ENCODE measurements at places on chromosomes 5 and 9.

GRCh38 chr9:117092582-117092981 lies 322.3 kb downstream of the ASTN2 start:
- DNase-seq, result no peak

GRCh38 chr5:9401786-9402472 lies 143.9 kb downstream of the SEMA5A start:
- no peak for DNase-seq

GRCh38 chr9:99441829-99442228 lies 219.7 kb downstream of the SEC61B start:
- no peak for DNase-seq

DNA sequence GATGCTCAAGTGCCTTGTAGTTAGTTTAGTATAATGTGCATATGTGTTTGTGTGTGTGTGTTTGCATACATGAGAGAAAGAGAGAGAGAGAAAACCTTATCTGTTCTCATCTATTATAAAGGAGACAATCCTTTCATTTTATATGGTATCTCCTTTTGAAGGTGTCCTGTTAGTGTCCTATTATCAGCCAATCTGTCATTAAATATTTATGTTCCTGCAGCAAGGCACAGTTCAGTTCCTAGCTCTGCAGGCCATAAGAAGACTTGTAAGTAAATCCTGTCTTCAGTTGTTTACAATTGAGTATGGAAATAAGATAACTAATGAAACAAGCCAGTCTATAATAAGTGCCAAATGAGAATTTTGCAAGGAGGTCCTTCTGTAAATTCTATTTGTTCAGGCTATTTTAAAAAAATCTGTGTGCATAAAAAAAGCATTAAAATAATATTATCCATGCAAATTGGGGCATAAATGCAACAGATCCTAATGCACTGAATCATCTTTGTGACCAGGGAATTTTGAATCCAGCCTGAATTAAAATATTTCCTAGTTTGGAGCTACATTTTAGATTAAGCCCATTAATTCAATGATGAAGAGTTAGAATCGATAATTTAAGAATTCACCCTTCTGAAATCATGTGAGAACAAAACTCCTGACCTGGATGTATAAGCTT lies 18.1 kb downstream of the MAP1B start:
- DNase-seq, result no peak

GRCh38 chr5:36607114-36607571 lies 737 bp downstream of the SLC1A3 start:
- DNase-seq, result no peak

GRCh38 chr5:6260846-6261245 lies 117.5 kb downstream of the MED10 start:
- DNase-seq, result no peak

DNA sequence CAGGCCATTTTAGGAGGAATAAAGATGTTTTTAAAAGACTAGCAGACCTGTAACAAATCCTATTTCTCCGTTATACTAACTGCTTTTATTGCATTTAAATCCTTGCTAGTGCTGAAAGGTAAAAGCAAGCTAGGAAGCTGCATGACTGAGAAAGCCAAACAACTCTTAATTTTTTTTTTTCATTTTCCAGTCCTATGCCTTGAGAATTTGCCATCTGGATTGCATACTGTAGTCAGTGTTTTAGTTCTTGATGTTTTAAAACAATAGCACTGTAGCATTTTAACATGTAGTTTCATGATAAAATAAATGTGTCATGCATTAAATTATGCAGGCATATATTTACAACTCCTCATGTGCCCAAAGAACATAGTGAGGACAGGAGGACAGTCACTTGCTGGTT lies 108.4 kb upstream of the FGF10 start:
- no peak for DNase-seq

- no peak for DNase-seq
These were observed 9.1 kb downstream of the NDFIP1 start for GRCh38 chr5:142117579-142118151.

GRCh38 chr5:175663186-175664184 lies 5.6 kb downstream of the HRH2 start:
- no peak for DNase-seq

- DNase-seq, result no peak
These were observed 33.1 kb downstream of the SH3GL2 start for GRCh38 chr9:17611917-17612316.

- no peak for DNase-seq
These were observed 694.1 kb upstream of the C9orf72 start for GRCh38 chr9:28267351-28267750.

- no peak for DNase-seq
These were observed 115.6 kb downstream of the WDR70 start for GRCh38 chr5:37494756-37495155.

GRCh38 chr5:14873093-14873492 lies 1.5 kb upstream of the ANKH start:
- no peak for DNase-seq

GRCh38 chr9:7234144-7234543 lies 476.4 kb downstream of the KDM4C start:
- no peak for DNase-seq

GRCh38 chr5:172872997-172873491 lies 39.0 kb downstream of the ERGIC1 start:
- DNase-seq, result no peak

DNA sequence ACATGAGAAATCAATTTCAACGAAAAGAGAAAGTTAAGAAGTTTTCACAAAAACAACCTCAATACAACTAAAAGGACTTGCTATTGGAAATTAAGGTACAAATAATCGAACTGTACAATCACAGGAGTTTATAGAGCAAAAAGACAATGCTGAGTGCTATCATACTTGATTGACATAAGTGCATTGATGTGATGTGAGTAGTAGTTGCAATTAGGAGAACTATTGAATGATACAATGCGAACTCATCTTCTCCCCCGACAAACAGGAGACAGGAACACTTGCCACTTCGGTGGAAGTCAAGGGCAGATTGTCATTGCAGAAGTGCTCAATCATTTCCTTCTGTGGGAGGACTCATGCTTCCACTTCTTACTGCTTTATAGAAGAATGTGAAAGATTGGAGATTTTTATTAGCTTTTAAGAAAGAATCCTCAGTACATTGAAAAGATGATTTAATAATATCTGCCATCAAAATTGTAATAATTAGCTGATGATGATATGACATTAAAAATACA lies 276.6 kb upstream of the MPDZ start:
- no peak for DNase-seq

DNA sequence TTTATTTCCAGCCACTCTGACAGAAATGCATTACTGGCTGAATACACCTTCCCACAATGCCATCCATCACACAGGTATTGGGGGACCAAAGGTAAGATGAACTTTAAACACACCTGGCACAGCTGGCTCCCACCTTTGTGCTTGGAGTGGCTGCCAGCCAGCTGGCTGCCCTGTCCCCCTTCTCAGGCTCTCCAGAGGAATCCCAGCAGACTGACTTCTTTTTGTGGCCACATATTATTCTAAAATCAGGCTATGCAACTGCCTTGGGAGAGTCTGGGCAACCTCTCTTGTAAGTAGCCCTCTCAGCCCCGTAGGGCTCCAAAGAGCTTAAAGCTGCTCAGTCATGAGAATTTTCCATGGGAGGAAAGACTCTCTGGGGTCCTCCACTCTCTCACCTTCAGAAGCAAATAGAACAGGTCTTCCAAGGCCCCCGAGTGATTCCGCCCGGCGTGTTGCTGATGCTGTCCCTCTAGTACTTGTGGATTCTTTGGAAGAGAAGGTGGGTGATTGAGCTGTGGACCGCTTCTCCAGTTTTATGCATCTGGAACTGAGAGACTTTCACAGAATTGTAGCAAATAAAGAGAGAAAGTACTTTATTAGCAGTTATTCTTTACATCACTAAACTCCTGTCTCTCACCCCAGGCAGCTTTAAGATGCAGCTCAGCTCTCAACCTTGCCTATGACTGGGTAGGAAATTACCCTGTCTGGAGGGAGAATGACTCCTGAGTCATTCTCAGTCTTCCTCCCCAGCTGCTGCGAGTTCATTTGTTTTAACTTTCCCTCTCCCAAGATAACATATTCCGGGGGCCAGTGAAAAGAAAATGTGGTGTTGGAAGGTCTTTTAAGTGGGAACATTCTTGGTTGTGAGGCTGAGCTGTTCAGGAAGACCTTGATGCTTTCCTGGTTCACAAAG lies 159.4 kb upstream of the PITX1 start:
- no peak for DNase-seq

GRCh38 chr5:142568283-142568995 lies 117.5 kb downstream of the FGF1 start:
- DNase-seq, result no peak

DNA sequence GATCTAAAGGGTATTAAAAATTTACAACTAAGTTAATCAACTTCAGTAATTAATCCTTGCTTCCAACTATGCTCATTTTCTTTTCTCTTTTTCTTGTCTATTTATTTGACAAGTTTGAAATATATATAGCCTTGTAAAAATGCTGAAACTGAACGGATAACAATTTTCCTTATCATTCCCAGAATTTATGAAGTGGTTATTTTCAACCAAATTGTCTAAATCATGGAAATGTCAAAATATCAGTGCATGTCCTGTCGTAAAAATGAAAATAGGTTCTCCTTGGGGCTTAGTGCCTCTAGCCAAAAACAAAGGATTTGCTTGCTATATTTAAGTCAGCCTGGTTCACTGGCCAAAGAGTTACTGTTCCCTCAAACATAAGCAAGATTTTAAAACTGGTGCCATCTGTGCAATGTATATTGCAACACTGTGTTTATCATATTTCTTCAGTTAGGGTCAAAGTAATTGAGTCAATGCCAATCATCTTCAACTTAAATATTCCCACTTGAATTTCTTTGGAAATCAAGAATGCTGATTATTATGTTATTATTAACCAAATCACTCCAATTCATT lies 798.3 kb downstream of the MAT2B start:
- no peak for DNase-seq

GRCh38 chr5:180865981-180866695 lies 5.1 kb upstream of the ZFP62 start:
- DNase-seq, result no peak

- no peak for DNase-seq
These were observed 146.5 kb upstream of the TLX3 start for GRCh38 chr5:171162596-171162995.

- no peak for DNase-seq
These were observed 8.4 kb downstream of the MYMK start for GRCh38 chr9:133516256-133516960.
